ENCODE measurements at places on chromosomes 4 and X.

DNA sequence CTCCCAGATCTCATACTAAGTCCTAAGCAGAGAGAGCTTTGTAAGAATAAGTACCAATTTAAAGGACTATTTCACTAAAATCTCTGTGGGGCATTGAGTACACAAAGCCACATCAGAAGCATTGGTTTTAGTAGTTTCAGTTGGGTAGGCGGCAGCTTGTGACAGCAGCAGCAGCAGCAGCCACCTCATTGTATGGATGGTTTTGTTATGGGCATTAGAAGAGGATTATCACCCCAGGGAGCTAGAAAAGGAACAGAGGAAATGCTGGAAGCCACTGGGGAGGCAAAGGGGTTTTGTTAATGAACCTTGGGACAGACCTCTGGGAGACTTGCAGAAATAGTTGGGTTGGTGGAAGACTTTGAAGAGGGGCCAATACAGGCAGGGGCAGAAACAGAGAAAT lies 93.9 kb upstream of the FRMPD3 start:
- no peak for DNase-seq

GRCh38 chr4:176534566-176534965 lies 214.8 kb downstream of the SPCS3 start:
- DNase-seq = no peak

- no peak for DNase-seq
Observed at GRCh38 chr4:42397635-42398170, 415 bp downstream of the SHISA3 start.

GRCh38 chr4:3329887-3330286 lies 37.1 kb downstream of the RGS12 start:
- no peak for DNase-seq

DNA sequence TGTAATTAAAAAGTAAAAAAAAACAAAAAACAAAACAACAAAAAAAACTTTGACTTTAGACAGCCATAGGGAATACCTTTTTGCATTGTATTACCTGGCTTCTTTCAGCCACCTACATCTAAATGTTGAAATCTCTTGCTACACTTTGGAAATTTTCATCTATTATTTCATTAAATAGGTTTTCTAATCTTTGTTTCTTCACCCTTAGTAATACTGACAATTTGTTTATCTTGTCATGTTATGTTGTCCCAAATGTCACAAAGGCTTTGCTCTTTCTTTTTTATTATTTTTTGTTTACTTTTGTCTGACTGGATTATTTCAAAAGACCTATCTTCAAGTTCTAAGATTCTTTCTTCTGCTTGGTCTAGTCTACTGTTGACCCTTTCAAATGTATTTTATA lies 7.5 kb downstream of the PF4 start:
- no peak for DNase-seq

- no peak for DNase-seq
Observed at GRCh38 chr4:150890246-150890645, 124.8 kb downstream of the LRBA start.

GRCh38 chr4:110211007-110211769 lies 12.8 kb upstream of the ELOVL6 start:
- DNase-seq = no peak

DNA sequence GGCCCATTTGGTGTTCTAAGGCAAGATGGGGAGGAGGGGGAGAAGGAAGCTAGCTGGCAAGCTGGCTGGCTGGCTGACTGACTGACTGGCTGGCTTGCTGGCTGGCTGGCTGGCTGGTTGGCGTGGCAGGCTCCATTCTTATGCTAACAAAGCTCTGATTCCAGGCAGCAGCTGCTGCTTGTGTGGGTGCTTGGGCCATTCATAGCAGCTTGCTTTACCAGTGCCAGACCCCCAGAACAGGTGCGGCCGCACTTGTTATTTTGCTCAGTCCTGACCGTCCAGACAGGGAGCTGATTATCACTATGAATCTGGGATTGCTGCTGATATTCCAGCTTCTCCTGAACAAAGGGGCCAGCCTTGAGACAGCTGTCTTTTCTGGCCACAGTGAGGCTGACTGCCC lies 131.2 kb upstream of the PAK3 start:
- no peak for DNase-seq

- DNase-seq = no peak
Observed at GRCh38 chr4:1967512-1968149, 41.1 kb downstream of the NELFA start.

- DNase-seq = no peak
Observed at GRCh38 chr4:84264652-84265051, 234.4 kb downstream of the NKX6-1 start.

DNA sequence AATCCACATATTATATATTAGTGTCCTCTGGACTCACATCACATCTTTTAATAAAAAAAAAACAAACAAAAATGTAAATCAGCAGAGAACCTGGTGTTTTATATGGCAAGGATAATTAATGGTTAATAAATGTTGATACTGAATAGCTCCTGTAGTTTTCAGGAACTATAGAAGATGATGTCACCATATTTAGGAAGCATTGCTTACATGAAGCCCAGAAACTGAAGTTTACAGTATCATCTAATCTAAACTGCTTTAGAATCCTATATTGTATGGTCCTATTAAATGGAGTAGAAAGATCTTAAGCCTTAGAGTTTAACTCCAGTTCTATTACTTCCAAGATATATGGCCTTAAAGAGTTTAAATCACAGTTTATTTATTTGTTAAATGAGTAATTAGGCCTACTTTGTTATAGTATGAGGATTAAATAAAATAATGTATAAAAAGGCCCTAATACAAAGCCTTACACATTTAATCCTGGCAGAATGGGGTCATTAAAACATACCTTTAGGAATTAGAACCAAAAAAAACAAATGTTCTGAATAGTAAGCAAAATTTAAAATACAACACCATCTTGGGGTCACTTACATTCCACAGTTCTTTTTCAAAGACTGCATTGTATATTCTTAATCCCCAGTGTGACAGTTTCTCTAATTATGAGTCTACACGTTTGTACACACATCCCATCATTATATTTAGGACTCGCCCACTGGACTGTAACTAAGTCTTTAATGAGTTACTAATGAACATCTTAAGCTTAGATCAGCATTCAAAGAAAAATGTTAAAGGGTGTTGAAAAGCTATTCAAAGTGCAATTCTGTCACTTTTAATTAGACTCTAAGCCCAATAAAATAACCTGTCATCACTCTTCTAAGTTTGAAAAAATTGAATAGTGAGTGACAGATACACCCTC lies 305.9 kb downstream of the ADGRL3 start:
- no peak for DNase-seq

GRCh38 chrX:136210243-136210642 lies 41.0 kb downstream of the MAP7D3 start:
- no peak for DNase-seq

- DNase-seq = peak; percentile 3
Observed at GRCh38 chrX:101057093-101057714, 5.3 kb upstream of the TRMT2B start.

GRCh38 chr4:40731792-40732245 lies 17.9 kb upstream of the NSUN7 start:
- no peak for DNase-seq

- DNase-seq = no peak
Observed at GRCh38 chrX:29496636-29497180, 718.7 kb upstream of the MAGEB2 start.

- no peak for DNase-seq
Observed at GRCh38 chr4:147994076-147994475, 262.2 kb downstream of the ARHGAP10 start.

DNA sequence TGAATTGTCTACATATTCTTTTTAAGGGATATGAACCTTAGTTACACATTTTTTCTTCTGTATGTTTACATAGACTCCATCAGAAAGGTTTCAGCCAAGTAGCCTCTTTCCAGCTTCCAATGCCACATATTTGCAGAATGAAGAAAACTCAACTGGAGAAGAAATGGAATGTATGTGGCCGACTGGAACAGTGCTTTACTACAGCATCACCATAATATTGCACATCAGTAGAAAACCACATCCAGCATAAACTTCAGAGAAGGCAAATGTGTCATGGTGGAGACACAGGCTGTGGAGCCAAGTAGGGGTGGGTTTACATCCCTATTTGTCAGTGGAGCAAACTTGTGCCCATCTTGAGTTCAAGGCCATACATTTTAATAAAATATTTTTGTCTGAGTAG lies 204.8 kb upstream of the LDB2 start:
- no peak for DNase-seq

GRCh38 chr4:181307824-181308223 lies 935.4 kb upstream of the TENM3 start:
- DNase-seq = no peak

DNA sequence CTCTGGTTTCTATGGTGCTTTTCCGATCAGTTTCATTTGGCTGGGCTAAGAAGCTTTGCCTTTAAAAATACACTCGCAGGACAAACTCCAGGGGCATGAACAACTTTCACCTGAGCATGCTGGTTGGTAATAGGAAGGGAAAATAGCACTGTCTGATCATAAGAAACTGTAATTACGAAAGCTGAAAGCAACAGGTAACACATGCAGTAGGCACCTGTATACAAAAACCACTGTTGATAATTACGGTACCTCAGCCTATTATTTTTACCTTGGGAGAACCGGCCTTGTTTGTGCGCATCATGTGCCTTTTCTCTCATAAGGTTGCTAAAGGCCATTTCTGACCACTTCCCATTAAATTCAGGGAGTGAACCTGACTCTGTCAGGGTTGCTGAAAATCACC lies 45.7 kb downstream of the RTL9 start:
- DNase-seq = no peak

DNA sequence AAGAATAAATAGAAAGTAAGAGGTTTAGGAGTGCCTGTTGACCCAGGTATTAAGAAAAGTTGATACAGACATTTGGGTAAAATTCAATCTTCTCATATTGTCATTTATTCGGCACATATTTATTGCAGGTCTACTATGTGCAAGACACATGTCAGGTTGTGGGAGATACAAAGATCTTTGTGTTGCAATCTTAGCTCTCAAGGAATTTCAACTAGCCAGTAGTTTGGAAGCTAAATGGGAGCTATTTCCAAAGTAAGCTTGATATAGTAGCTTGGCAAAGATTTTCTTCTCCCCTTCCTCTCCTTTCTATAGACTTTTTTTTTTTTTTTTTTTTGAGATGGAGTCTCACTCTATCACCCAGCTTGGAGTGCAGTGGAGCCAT lies 122.9 kb downstream of the SYNPO2 start:
- DNase-seq = no peak

- DNase-seq = no peak
Observed at GRCh38 chrX:81489987-81490386, 288.1 kb downstream of the SH3BGRL start.

- no peak for DNase-seq
Observed at GRCh38 chr4:108060164-108060563, 70.5 kb downstream of the HADH start.

DNA sequence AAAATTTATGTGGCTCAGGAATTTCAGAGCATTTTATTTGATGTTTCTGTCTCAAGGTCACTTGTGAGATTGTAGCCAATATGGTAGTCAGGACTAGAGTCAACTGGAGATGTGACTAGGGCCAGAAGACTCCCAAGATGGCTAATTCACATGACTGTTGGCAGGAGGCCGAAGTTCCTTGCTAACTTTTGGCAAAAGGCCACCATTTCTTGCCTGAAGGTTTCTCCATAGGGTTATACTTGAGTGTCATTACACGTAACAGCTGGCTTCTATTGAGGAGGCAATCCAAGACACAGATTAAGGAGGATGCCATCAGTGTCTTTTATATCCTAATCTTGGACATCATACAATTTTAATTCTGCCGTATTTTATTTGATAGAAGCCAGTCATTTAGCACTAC lies 162.3 kb upstream of the MAOA start:
- no peak for DNase-seq

GRCh38 chr4:57614257-57614932 lies 504.2 kb upstream of the IGFBP7 start:
- no peak for DNase-seq

DNA sequence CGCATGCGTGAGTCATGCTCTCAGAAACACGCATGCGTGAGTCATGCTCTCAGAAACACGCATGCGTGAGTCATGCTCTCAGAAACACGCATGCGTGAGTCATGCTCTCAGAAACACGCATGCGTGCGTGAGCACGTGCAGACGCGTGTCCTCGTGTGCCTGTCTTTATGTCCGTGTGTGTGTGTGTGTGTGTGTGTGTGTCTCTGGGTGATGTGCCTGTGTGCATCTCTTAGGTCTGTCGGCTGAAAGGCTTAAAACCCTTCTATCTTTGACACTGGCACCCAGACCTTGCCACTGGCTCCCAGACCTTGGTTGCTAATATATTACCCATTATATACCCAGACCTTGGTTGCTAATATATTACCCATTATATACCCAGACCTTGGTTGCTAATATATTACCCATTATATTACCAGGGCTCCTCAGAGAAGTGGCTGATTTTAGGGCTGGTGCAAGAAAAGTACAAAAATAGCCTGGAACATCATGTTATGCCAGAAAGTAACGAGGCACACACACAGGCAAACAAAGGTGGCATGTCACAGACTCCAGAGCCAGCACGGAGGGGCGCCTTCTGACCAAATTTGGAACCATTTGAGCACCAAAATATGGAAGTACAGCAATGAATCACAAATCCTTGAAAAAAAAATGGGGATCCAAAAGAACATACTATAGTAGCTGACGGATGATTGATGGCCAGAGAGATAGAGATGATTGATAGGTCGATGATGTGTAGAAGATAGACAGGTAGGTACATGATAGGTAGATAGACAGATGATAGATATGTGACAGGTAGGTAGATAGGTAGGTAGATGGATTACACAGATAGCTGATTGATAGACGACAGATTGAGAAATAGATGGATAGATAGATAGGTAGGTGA lies 19.2 kb upstream of the ADRA2C start:
- DNase-seq = no peak

DNA sequence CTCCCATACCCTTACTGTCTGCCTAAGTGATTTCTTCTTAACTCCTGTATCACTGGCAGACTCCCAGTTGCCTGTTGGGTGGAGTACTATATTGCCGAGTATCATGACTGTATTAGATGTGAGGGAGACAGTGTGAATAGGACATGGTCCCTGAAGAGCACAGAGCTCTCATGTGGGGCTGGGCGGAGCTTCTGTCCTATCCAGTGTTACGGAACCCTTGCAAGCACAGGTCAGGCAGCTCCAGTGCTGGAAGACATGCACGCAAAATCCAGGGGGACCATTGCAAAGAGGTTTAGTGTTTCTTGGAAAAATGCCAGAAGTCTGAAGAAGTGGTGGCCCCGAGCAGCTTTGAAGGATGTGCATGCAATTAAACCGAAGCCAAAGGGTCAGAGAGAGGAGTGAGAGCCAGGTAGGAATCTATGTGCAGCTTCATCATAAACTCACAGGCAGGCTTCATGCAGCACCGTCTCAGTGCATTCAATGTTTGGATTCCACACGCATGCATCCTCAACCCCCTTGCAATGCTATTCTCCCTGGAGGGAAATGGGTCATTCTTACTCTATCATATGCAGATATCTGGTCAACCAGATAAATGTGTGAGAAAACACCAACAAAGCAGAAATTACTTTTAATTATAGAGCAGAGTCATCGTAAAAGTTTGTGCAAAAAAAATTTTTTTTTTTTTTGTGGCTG lies 49.7 kb upstream of the DHRSX start:
- no peak for DNase-seq

GRCh38 chrX:101659601-101660063 lies at the start of gene ARMCX2:
Gene ARMCX2 (minus strand): TSS chrX:101659850. CDS start chrX:101657588, 2,262 bp downstream.
- DNase-seq = no peak

GRCh38 chr4:113623274-113623894 lies 138.2 kb downstream of the CAMK2D start:
- no peak for DNase-seq
